ENCODE measurements at places on chromosomes 13 and 19. TPM values are rescaled to one million over a fixed set of nuclear protein-coding genes. Genes with fewer than 3 reads are reported as not detected.

SIPA1L3 gene
- 20.0 TPM for total RNA-seq

RFPL4A gene
- not detected for total RNA-seq

RDH8 gene
- total RNA-seq: not detected

RGL3 gene
- total RNA-seq: 7.8 TPM

Data from H7 (cell line).